ENCODE measurements at places on chromosomes 11 and 22.

DNA sequence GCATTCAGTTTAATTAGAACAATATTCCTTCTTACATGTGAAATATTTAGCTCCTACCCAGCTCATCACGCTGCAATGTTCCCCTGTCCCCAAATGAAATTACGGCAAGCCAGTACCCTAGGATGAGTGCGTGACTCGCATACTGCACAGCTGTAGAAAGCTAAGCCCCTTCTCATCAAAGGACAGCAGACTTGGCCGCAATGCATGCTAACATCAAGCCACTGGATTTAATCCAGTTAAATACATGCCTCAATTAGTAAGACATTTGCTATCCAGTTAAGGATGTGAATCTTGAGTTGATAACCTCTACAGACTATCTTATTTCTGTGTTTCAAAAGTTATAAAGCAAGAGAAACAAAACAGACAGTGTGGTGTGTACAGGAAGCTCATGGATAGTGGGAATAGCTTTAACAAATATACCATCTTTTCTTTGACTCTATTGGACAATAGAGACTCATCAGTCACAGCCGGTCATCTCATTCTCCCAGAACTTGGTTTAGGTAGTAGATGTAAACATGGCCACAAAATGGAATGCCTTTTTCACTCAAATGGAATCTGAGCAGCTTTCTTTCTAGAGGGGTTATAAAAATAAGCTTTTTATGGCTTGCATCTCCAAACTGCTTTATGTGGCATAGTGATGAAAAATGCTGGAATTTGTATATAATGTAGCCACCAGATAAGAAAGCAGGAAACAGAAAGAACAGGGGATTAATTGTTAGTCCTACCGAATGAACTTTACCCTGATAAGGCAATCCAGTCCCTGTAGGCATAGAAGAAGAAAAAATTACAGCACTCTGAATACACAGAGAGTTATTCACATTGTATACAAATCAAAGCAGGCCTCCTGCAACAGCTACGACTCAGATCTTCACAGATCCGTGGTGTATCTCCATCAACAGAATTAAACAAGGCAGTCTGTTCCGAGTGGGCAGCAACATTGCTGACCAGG is 224.1 kb downstream of the CADM1 start:
- no peak for DNase-seq

- DNase-seq: no peak
These were observed 15.6 kb downstream of the OVCH2 start for GRCh38 chr11:7690648-7691047.

GRCh38 chr22:24112188-24112587 is 69.1 kb upstream of the SUSD2 start:
- no peak for DNase-seq

DNA sequence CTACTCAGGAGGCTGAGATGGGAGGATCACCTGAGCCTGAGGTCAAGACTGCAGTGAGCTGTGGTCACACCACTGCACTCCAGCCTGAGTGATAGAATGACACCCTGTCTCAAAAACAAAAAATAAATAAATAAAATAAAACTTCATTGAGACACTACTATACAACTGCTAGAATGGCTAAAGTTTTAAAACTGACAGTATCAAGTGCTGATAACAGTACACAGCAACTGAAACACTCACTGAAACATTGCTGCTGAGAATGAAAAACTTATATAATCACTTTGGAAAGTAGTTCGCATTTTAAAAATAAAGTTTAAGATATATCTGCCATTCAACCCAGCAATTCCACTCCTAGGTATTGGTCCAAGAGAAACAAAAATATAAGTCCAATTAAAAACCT is 100.7 kb downstream of the WNT11 start:
- no peak for DNase-seq

DNA sequence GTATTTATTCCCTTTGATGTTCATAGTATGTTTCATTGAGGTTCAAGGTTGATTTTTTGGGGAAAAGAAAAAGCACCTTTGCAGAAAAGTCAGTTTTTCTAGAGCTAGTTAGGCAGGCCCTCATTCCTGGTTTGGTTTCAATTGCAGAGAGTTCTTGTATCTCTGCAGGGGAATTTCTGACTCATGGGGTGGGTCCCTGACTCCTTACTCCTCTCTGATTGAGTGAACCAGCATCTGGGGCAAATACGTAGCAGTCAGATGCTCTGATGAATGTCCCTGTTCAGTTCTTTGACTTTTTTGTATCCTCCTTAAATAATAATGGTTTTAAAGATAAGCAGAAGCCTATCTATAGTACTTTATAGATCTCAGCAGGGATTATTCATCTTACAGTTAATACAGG is 7.7 kb upstream of the NCR3LG1 start:
- DNase-seq: no peak

DNA sequence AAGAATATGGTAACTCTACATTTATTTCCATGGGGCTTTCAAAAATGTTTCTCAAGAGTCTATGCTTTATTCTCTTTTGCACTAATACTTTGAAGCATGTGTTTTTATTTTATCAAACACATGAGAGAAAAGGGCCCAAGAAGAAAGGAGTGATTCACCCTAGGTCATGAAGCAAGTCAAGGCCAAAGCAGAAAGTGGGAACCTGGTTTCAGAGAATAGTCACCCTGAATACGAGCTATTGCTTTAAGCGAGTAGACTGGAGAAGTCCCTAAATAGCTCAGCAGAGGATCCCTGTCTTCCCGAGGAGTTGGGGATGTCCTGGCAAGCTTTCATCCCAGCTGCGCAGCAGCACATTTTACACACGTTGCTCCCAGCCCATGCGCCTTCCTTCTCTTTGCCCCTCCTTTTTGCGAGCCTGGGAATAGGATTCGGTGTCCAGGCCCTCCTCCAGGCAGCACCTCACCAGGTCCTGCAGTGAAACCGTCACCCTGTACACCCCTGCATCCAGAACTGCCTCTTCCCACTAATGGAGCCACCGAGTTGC is 19.1 kb downstream of the MPEG1 start:
- no peak for DNase-seq

DNA sequence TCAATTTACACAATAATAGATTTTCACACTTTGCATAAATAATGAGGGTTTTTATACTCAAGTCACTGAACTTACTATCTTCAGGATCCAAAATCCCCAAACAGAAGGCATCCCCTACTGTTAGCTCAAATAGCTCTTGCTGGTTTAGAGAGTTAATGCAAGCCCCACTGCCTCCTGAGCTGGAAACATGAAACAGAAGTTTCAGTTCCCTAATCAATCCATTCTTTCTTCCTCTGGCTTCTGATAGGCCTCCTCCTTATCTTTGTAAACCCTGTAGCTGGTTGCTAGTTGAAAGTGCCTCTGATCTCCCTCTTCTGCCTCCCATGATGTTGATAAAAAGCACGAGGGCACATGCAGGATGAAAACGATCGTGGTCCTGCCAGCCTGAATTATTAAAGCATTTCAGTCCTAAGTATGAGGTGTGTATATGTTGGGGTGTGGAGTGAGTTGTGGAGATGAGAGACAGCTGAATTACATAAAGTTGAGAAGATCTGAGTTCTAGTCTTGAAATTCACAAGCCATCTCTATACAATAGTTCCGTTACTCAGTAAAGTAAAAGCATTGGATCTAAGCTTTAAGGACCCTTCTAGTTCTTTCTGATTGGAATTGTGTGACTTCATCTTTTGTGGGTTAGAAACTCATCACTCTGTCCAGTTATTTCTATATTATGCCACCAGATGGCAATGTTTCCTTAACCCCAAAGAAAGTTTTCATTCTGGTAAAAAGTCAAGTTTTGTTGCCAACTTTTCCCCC is 35.0 kb upstream of the EHF start:
- peak; percentile 45 for DNase-seq

DNA sequence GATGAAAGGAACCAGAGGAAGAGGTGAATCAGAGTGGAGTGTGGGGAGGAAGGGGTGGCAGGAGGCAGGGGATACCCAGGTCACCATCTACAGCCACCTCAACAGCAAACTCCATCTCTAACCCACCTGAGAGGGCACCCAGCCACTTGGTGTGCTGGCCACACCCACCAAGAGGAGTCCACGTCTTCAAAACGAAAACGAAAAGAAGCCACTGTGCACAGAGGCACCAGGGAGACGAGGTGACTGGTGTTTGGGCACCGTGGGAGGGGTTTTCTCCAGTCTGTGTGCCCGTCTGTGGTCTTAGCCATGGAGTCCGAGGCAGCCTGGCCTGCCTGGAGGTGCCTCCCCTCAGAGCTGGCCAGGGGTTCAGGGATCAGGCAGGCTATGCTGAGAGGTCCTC is 20.2 kb downstream of the PDGFB start:
- no peak for DNase-seq

DNA sequence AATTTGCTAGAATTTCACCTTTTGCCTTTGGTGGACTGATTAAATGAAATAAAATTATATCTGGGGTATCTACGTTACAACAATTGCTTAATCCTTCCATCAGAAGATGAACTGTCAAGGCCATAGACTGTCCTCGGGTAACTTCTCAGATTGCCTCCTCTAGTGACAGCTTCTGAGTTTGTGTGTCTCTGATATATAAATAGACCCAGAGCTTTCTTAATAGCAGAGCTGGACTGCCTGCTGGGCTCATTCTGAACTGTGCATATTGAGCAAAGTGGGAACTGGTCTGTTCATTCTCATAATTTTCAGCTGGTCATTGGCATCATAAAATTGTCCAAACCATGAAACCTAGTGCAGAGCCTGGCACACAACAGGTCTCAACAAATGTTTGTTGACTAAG is 99.1 kb upstream of the GRAMD1B start:
- no peak for DNase-seq

GRCh38 chr11:102849311-102849710 is 5.9 kb upstream of the MMP3 start:
- DNase-seq: no peak

DNA sequence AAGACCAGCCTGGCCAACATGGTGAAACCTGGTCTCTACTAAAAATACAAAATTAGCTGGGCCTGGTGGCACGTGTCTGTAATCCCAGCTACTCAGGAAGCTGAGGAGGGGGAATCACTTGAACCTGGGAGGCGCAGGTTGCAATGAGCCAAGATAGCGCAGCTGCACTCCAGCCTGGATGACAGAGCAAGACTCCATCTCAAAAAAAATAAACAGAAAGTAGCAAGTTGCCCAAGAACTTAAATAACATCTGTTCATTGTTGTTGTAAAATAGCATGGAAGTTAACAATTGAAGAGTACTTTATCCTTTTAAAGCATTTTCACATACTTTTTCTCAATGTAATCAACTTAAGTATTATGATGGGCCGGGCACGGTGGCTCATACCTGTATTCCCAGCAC is 5.7 kb downstream of the AMBRA1 start:
- no peak for DNase-seq

GRCh38 chr22:49488943-49489342 is 338.7 kb downstream of the BRD1 start:
- DNase-seq: no peak

DNA sequence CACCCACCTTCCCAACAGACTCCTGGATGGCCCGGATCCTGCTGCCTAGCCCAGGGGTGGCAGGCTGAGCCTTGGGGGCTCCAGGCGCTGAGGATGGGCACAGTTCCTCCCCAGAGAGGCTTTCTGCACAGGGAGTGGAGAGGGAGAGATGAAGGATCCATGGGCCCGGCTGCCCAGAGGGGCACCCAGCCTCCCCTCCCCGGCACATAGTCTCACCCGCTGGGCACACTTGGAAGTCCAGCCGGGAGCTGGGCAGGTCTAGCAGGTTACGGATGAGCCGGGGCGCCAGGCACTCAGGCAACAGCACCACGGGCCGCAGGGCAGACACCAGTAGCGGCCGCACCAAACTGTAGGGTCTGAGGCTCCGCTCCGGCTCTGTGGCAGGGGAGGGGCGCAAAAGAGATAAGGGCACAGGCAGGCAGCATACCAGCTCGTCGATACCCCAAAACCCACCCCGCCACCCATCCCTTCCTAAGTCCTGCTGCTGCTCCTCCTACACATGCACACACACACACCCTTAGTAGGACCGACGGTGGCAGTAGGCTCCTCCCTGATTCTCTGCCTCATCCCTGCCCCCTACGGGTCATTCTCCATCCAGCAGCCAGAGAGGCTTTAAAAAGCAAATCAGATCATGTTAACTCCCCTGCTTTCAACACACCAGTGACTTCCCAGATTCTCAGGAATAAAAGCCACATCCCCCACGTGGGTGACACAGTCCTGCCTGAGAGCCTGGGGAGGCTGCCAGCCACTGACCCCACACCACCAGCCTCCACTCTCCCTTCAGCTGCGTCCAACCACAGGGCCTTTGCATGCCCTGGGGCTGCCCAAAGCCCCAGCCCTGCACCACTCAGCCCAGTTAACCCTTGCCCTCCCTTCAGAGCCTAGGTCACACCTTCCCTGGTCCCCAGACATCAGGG is 6.5 kb upstream of the MFNG start:
- peak; percentile 71 for DNase-seq

GRCh38 chr11:117693344-117693743 is 103.7 kb downstream of the DSCAML1 start:
- no peak for DNase-seq

DNA sequence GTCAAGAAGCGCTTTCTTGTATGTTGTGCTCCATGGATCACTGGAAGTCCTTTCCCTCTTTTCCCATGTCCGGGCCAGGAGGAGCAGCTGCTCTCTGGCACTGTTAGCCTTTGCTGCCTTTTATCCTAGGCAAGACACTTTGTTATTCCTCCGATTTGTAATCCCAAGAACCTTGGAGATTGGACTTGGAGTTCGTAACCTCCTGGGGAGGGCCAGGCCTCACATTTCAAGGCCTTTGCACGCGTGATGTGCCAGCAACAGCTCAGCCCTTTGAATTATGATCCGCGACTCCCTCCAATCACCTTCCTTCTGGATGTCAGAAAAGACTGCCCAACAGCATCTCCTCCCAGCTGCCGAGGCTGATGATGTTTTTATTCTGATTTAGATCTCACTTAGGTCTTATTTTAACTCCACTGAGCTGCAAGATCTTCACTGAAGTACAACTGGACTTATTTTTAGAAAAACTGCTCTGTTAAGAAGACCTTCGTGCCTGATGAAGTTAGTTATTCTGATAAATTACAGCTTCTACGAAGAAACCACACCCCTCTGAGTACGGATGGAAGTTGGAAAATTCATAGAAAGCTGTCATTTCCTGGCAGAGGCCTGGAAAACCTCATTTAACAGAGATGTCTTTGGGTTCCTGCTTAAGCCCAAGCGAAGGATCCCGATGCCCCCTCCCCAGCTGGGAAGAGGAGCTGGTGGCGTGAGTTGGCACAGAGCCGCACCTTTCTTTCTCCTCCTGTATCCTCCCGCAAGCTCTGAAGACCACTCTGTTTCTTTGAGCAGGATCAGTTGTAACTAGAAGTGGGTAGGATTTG is 62.4 kb downstream of the PARVB start:
- DNase-seq: no peak

DNA sequence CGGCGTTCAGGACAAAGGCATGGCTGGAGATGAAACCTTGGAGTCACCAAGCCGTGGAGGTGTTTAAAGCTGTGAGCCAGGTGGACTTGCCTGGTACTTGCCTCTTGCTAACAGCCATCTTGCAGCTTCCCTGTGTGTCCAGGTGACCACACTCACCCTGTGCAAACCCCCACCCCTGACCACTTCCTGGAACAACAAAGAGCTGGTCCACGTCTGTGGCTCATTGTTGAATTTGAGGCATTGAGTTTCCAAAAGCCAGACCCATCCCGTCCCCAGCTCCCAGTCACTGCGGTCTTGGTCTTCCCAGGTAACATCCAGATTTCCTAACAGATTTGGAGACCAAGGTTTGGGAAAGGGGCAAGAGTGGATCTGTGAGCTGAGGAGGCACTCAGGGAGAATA is 18.5 kb downstream of the DHCR7 start:
- DNase-seq: no peak

- DNase-seq: no peak
These were observed 90.1 kb downstream of the STK33 start for GRCh38 chr11:8503910-8504364.

- no peak for DNase-seq
These were observed 4.7 kb downstream of the YDJC start for GRCh38 chr22:21624880-21625791.

Data from CD4-positive, alpha-beta T cell treated with Interleukin-17A for 1 hour (primary cell).